Stimulated activated CD8-positive, alpha-beta memory T cell treated with anti-CD3 and anti-CD28 coated beads, Interleukin-2, amount 100 ng/mL, for 1 hour (primary cell): ENCODE measurements at places on chromosomes 12 and 14.

DNA sequence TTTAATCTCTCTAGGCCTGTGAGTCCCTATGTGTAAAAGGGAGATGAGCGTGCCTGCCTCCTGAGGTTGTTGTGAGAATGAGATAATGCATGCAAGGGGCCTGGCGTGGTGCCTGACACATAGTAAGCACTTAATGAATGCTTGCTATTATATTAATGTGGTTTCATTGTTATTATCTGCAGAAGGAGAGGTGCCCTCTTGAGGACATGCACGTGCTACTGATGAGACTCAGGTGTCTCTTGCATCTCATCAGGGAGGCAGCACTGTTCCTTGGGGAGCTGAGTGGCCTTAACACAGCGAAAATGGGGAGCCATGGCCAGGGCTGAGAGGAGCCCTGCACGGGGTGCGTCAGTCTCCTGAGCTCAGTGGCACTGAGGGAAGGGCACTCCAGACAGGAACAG lies 29.9 kb upstream of the BCDIN3D start:
- no peak for DNase-seq

GRCh38 chr12:123199936-123200335 lies 33.0 kb downstream of the MPHOSPH9 start:
- no peak for DNase-seq

DNA sequence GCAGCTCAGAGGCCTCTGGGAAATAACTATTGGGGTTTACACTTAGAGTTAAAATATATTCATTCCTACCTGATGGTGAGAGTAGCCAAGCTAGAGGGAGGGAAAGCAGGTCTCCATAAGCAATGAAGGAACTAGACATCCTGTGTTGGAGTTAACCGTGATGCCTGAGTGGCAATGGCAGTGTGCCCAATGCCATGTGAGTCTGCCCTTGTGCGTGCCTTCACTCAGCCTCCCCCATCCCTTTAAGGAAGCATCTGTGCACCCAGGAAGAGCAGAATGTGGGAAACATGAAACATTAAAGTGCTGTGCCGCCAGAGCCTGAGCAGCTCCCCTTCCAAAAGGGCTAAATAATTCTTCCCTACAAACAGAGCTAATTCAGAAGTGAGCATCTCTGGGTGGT lies 76.3 kb downstream of the COX16 start:
- no peak for DNase-seq

GRCh38 chr12:20950248-20950647 lies 139.7 kb downstream of the SLCO1B3 start:
- no peak for DNase-seq

DNA sequence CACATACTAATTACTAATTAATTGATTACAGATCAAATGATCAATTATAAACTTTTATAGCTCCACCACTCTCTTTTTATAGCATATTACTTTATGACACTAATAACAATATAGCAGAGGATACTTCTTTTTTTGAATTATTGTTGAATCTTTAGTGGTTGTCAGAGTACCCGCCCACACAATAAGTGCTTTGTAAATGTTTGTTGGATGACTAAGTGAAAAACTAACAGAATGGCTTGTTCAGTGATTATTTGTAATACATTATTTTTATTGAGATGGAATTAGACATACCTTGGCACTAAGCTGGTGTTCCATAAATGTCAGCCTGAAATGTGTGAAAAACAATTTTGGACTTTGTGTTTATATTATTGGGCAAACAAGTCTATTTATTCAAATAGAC lies 670.5 kb upstream of the ATXN7L3B start:
- no peak for DNase-seq
